ENCODE measurements at places on chromosomes 12 and 14.

- no peak for DNase-seq
Observed at GRCh38 chr14:36971263-36971855, 201.0 kb downstream of the SLC25A21 start.

DNA sequence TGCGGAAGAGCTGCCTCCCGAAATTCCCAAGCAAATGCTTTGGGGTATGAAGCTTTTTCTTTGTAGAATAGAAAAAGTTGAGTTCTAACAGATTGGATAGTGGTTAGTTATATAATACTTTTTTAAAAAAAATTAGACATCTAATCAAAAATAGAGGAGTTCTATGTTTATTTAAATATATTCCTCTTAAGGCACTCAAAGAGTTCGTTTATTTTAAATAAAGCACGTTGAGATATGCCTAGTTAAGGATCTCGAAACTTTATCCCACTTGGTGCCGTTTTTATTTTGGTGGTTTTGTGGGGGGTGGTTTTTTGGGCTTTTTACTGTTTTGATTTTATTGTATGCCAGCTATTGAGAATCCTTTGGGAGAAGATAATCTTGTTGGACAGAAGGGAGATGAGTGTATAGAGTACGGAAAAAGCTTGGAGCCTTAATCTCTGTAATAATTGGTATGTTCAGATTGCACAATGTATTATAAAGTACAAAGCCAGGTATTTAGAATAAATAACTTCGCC is 10.7 kb upstream of the SNAPC1 start:
- no peak for DNase-seq

GRCh38 chr14:25094171-25094907 is 44.4 kb upstream of the STXBP6 start:
- no peak for DNase-seq

GRCh38 chr12:40834321-40834720 is 142.1 kb downstream of the CNTN1 start:
- DNase-seq, result no peak

DNA sequence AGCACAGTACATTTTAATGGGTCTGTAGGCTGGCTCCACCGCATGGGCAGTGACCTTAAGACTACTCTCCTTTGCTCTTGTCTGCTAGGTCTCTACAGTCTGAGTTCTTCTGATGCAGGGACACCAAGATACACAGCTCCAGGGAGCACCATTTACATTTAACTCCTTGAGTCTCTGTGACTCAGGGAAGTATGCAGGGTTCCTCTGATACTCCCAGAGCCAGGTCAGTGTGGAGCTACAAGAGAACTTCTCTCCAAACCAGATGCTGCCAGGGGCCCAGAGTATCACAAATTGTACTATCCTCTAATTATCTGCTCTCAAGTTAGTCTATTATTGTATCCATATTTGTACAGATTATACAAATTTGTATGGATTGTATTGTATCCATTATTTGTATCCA is 15.2 kb downstream of the ZFP36L1 start:
- DNase-seq, result no peak

GRCh38 chr12:27336282-27336653 is 3.6 kb downstream of the BMAL2 start:
- DNase-seq, result no peak

- DNase-seq, result no peak
Observed at GRCh38 chr12:63994704-63995103, 150.2 kb downstream of the SRGAP1 start.

DNA sequence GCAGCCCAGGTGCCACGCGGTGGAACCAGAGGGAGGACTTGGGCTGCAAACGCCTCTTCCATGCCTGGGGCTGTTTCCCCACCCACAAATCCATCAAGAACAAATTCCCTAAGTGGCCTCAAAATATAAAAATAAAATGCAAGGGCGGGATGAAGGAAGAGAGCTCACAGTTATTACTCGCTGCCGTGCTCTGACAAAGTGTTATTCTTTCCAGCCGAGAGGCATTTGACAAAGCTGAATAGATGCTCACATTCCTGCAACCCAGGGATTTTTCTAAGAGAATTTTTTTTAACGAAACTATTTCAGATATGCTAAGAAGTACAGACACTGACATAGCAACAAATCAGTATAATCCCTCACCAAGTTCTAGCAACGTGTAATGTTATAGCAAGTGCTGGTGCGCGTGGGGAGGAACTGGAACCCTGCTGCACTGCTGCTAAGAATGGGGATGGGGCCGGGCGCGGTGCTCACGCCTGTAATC is 70.7 kb downstream of the SCARB1 start:
- DNase-seq, result no peak

- DNase-seq, result no peak
Observed at GRCh38 chr12:49294086-49294803, 702 bp upstream of the PRPH start.

GRCh38 chr12:38053655-38054464 is 262.7 kb upstream of the ALG10B start:
- no peak for DNase-seq

- DNase-seq, result peak; percentile 16
Observed at GRCh38 chr14:76352639-76353281, 23.2 kb upstream of the ESRRB start.

- DNase-seq, result no peak
Observed at GRCh38 chr12:127657036-127657435, 609.9 kb upstream of the TMEM132C start.

DNA sequence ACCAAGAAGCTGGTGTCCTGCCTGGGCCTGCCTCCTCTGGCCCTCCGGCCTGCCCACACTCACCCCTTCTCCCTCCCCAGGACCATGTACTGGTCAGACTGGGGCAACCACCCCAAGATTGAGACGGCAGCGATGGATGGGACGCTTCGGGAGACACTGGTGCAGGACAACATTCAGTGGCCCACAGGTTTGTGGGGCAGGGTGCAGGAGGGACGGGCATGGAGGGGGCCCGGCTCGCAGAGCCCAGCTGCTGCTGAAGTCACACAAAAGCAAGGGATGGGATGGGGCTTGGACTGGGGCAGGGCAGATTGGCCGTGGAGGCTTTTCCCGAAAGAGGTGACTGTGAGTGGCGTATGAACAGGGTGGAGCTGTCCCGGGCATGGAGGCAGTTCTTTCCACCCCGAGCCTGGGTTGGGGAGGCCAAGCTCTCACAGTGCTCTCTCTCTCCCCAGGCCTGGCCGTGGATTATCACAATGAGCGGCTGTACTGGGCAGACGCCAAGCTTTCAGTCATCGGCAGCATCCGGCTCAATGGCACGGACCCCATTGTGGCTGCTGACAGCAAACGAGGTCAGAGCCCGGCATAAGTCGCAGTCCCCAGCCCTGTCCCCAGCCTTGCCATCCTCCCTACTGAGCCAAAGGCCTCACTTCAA is 7.8 kb upstream of the NXPH4 start:
- no peak for DNase-seq

- no peak for DNase-seq
Observed at GRCh38 chr12:120972870-120973543, 5.3 kb upstream of the HNF1A start.

DNA sequence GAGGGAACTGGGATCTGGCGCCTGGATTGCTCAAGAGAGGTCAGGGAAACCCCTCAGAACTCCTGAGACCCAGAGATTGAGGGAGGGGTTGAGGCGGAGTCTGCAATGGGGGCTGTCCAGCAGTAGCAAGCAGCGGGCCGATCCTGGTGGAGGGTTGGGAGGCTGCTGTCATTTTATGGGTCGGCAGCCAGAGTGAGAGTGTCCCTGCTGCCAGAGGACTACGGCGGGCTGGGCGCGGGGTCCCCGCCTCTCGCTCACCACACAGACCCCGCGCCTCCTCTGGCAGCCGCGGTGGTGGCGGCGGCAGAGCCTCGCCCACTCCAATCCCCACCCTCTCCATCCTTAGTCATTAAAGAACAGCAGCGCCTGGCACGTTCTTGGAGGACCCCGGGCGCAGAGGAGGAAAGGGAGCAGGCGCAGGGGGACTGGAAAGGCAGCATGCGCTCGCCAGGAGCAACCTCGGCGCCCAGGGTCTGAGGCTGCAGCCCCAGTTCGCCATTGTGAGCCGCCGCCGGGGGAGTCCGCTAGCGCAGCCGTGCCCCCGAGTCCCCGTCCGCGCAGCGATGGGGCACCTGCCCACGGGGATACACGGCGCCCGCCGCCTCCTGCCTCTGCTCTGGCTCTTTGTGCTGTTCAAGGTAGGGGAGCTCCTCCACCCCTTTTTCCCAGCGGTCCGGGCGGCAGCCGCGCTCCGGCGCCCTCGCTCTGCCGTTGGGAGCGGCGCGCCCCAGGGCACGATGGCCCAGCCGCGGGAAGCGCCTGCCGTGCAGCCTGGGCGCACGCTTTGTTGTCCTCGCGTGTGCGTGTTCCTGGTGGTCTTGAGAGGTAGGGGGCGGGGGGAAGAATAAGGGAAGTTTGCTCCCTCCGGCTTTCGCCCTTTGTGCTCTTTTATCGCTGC is at the start of gene PTPRO:
Gene PTPRO (plus strand): TSS at position 345 of the 898 bp plus-strand sequence.
- no peak for DNase-seq

GRCh38 chr14:76844223-76844622 is 18.0 kb downstream of the LRRC74A start:
- DNase-seq, result peak; percentile 37

- DNase-seq, result no peak
Observed at GRCh38 chr12:64740646-64741045, 18.6 kb downstream of the GNS start.

- DNase-seq, result no peak
Observed at GRCh38 chr12:130126023-130126432, 36.2 kb upstream of the FZD10 start.

- DNase-seq, result no peak
Observed at GRCh38 chr12:54368025-54368708, 3.9 kb upstream of the GPR84 start.

DNA sequence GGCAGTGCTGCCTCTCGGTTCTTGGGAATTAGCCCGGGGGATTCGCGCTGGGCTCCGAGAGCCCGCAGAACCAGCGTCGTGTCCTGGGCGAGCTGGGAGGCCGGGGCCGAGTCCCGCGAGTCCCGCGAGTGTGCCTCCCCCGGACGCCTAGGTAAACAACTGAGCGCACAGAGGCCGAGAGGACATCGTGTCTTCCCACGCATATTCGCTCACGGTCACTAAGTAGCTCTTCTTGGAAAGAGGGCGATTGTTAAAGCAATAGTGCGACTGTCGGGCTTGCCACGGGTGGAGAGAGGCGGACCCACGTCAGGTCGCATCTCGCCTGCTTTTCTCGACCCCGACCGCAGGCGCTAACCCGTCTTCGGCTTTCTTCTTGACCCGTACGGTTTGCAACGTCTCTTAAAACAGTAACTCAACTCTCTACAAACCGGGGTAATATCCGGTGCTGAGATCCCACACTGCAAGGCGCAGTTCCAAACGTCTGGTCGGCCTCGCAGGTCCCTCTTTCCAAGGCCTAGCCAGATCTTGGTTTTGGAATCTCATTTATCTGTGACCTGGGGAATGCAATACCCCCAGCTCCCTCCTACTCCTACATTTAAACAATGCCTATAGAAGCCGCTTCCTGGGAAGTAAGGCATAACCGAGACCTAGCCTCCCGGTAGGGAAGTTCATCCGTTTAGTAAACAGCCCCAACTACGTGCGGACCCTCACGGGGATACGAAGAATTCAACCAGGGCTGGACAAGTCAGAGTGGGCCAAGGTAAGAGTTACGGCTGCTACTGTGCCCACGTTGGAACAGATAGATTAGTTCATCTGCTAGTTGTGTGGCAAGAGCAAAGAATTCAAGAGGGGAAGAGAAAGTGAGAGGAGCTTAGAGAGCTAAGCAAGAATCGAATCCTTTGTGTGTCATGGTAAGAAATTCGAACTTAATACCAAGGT is 736 bp upstream of the PHLDA1 start:
- no peak for DNase-seq

DNA sequence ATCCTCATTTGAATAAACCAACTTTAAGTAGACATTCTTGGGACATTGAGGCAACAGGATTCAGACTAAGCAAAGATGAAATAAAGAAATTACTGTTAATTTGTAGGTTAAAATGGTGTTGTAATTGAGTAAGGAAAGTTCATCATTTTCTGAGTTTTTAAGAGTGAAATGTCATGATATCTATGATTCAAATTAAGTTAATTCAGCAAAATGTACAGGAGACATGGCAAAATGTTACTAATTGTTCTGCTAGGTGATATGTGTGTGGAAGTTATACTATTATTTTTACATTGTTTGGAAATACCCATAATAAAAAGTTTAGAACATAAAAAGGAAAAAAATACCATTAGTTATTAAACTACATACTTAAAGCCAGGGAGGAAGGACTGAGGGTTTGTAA is 55.0 kb upstream of the EGLN3 start:
- no peak for DNase-seq

DNA sequence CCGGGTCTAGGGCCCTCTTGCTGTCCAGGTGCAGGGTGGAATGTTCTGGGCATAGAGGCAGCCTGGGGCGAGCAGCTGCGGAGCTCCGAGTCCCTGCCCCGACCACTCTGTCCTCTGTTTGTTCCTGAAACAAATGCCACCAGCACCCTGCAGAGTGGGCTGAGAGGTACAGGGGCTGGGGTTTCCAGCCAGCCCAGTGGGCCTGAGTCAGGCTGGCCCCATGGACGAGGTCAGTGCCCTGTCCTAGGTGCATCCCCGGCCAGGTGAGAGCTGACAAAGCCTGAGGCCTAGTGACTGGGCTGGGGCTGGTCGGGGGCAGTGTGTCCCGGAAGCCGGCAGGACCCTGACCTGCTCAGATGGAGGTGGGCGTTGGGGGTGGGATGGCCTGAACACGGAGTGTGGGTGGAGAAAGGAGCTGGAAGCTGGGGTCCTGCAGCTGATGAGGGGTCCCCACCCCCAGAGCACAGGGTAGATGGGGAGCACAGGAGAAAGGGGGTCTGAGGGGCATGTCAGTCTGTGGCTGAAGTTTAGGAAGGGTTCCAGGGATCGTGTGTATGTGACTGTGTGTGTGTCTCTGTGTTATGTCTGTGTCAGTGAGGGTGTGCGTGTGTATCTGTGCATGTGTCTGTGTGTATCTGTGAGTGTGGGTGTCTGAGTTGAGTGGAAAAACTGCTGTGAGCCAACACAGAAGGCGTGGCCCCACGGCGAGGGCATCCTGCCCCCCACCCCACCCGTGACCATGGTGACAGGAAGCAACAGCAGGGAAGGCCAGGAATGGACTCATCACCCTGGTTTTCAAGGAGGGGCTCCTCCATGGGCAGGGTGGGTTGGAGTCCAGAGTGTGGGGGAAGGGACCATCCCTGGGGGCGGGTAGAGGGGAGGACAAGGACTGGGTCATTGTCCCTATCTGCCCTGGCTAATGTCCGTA is 2.4 kb upstream of the CRIP1 start:
- DNase-seq, result peak; percentile 55

- DNase-seq, result no peak
Observed at GRCh38 chr12:5442251-5443006, 10.5 kb downstream of the NTF3 start.

DNA sequence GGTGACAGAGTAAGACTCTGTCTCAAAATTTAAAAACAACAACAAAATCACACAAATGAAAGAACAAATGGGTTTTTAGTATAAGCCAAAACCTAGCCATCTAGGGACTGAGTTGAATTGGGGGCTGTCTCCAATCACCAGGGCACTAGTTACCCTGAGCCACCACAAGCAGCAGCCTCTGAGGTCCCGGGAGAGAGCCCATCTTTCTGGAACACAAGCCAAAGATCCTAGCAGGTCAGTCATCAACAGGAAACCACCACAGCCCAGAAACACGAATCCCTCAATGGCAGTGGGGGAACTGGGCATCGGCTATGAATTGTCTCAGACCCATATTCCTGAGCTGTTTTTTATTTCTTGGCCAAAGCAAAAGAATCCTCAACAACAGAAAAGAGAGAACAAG is 75.3 kb downstream of the KDM2B start:
- DNase-seq, result no peak
